BJ (cell line): ENCODE measurements at places on chromosomes 7 and 10. TPM values are rescaled to one million over a fixed set of nuclear protein-coding genes. Genes with fewer than 3 reads are reported as not detected.

GRCh38 chr7:16982640-16983350 lies 101.0 kb upstream of the AGR3 start:
- no peak for DNase-seq

The PRPS1L1 gene
- not detected in 2 replicates for polyA plus RNA-seq

DNA sequence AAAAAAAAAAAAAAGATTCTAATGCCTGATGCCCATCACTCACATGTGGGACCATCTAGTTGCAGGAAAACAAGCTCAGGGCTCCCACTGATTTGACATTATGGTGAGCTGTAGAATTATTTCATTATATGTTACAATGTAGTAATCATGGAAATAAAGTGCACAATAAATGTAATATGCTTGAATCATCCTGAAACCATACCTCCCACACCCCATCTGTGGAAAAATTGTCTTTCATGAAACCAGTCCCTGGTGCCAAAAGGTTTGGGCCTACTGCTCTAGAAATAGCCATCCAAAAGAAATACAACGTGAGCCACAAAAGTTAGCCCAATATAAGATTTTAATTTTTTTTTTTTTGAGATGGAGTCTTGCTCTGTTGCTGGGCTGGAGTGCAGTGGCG lies 265.1 kb downstream of the PRPF18 start:
- no peak for DNase-seq

The HTRA1 gene
- polyA plus RNA-seq: 128 and 132 TPM in 2 replicates

GRCh38 chr7:104978460-104978859 lies 35.5 kb upstream of the KMT2E start:
- DNase-seq: no peak

- DNase-seq: no peak
Measured at GRCh38 chr7:140966561-140967233, 42.0 kb upstream of the BRAF start.

- no peak for DNase-seq
Measured at GRCh38 chr10:11472158-11472753, 139.2 kb downstream of the USP6NL start.

- no peak for DNase-seq
Measured at GRCh38 chr7:27200761-27201579, 1.1 kb upstream of the HOXA13 start.

The MLXIPL gene
- polyA plus RNA-seq: not detected in 2 replicates

- peak; percentile 41 for DNase-seq
Measured at GRCh38 chr10:97332591-97333350, 1.8 kb downstream of the FRAT2 start.

DNA sequence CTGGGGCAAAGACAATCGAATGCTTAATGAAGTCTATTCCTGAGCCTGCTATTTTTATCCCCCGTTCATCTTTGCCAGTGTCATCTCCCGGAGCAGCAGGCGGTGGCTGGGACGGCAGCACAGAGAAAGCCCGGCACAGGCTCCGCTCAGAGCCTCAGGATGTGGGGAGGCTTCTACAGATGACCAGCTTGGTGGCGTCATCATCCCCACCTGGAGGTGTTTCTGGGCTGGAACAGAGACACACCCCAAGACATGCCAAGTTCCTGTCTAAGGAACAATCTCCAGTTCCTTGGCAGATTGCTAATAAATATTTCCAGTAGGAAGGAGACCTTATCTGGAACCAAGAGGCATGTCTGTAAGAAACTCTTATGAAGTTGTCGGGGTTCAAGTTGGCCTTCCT lies 552.4 kb upstream of the MGMT start:
- no peak for DNase-seq

The EGR2 gene
- 1.1 and 1.9 TPM in 2 replicates for polyA plus RNA-seq
